NCI-H1105 treated with DMSO at 0.1 percent for 48 hours (cell line): ENCODE measurements at places on chromosomes 7 and 10.

DNA sequence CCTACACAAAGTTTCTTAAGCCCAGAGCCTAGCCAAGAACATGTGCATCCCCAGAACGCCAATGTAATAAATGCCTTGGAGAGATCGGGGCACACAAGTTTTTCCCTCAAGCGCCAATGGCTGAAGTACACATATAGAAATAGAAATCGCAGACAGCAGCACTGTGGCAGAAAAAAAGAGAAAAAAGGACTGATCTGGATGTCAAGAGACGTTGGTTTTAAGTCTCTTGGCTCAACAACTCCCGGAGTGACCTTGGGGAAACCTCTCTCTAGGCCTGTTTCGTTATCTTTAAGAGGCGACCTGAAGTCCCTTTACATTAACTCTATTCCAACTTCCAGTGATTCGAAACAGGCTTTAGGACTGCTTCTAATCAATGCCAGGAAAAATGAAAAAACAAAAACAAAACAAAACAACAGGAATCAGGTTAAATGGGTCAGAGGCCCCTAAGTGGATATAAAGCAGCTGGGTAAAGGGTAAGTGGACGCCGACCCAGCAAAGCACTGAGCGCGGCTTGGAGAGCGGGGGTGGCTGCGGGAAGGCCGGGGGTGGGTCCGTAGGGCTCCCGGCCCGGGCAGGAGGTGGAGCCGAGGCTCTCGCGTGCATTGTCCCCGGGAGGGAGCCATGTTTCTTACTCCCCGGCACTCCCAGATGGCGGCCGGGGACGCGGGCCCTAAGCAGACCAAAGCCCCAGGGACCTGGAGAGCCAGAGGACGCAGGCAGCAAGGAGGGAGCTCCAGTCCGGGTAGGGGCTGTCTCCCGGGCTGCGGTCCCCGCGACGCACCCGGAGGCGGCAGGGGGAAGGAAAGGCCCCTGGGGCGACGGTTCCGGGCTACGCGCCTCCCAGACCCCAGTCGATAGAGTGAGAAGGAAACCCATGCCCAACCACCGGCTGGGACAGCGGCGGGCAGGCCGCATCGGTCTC is 757 bp downstream of the EIF3A start:
- peak; percentile 20 for DNase-seq

- no peak for DNase-seq
These were observed 335.1 kb downstream of the GATA3 start for GRCh38 chr10:8389630-8390029.

GRCh38 chr7:126780993-126781392 is 471.7 kb downstream of the GRM8 start:
- DNase-seq = peak; percentile 29

- no peak for DNase-seq
These were observed 69.2 kb upstream of the EFCAB10 start for GRCh38 chr7:105650382-105650970.

- DNase-seq = no peak
These were observed 660.6 kb downstream of the KCNMA1 start for GRCh38 chr10:76977046-76977445.

DNA sequence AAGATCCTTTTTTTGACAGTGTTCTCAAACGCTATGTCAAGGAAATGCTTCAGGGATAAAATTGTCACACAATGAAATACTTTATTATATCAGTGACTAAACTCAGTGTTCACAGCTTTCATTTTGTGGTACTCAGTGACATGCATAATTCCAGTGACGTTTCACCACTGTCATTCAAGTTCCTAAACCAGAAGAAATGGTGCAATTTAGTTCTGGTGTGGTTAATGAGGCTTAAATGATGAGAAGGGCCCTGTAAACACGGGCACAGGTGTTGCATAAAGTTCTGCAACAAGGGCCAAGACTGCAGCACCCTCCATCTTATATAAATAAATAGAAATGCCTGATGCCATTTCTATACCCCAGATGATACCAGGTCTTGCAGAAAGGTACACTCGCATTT is 1247.1 kb downstream of the GATA3 start:
- no peak for DNase-seq

DNA sequence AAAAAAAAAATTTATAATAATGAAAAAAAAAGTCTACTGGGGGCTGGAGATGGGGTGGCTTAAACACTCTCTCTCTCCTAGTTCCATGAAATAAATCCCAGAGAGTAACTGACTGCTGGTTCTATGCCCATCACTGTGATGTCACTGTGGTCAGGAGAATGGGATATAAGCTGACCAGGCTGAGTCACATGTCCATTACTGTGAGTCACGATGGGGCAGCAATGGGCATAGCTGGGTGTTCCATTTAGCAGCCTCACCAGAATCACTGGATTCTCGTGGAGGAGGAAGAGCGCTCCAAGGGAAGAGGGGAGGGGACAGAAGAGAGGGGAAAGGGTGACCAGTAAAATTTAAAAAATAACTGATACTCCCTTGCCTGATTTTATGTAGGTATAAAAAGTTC is 37.1 kb downstream of the MASTL start:
- DNase-seq = no peak

- no peak for DNase-seq
These were observed 65.2 kb downstream of the PFKFB3 start for GRCh38 chr10:6267941-6268340.

GRCh38 chr7:151249732-151250072 is 1.2 kb upstream of the SMARCD3 start:
- DNase-seq = no peak

- no peak for DNase-seq
These were observed at the start of gene INSYN2A for GRCh38 chr10:127196282-127197153. TSS of gene INSYN2A (minus strand) at chr10:127196591. CDS start at chr10:127176395, 20,196 bp downstream.

DNA sequence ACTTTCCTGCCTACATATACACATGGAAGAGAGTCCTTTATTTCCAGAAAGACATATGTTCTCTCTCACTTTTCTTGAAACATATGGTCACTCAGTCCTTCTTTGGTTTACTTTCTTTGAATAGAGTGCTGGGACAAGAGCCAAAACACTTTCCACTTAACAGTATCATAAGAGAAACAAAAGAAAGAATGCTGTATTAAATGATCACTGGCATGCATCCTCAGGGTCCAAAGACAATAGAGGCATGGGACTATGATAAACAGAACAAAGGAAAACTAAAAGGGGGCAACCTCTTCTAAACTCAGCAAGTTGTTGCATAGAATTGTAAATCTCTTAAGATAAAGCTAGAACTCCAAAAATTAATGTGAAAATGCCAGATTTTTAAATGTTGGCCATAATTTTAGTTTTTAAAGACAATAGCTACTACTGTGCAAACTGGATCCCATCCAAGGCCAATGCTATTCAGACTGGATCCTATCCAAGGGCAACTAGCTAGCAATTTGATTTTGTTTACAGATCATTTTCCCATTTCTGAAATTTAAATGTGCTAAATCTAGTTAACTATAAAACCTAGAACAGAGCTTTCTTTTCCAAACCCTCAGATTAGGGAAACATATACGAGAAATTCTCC is 687.5 kb downstream of the SORCS3 start:
- peak; percentile 90 for DNase-seq

DNA sequence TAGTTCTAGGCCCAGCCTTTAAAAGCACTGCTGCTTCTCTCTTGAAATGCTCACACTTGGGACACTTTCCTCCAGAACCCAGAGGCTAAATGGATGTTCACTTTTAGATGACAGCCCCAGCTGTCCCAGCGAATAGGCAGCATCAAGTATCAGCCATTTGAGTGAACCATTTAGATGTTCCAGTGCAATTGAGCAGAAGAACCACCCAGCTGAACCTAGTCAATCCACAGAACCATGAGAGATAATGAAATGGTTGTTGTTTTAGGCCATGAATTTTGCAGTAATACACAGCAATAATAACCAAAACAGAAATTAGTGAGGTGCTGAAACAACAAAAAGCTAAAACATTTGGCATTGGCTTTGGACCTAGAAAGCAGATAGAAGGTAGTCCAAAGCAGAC is 273.9 kb downstream of the ETV1 start:
- no peak for DNase-seq

DNA sequence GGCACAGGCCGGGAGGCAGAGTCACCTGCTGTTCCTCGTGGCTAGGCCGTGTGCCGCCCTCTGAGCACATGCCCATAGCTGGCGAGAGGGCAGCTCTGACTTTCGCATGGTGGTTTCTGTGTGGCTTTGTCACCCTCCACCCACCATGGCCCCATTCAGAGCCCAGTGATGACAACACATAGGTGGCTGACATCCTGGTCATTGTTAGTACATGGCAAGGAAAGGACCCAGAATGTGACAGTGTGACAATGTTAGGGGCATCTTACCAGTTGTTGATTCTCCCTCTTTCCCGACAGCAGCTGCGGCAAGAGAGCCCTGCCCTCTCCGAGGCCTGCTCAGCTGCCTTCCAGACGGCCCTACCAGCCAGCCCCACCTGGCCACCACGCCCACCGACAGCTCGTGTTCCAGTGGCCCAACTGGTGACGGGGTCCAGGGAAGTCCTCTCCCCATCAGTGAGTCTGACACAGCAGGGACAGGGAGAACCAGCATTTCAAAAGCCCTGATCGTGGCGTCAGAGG is 52.2 kb downstream of the ZNF467 start:
- DNase-seq = no peak

DNA sequence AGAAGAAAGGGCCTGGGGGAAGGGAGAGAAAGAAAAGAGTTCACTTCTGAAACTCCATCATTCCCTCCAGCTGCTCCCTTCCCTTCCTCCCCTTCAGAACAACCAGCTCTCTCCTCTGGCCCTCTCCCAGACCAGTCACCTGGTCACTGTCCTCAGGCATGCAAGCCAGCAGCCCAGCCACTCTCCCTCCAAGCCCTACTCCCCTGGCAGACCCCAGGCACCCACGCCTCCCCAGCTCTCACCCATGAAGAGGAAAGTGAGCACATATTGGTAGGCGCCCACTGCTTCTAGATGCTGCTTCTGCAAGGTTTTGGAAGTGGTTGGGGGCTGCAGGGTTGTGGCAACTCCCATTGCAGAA is 353 bp downstream of the MOGAT3 start:
- DNase-seq = no peak

DNA sequence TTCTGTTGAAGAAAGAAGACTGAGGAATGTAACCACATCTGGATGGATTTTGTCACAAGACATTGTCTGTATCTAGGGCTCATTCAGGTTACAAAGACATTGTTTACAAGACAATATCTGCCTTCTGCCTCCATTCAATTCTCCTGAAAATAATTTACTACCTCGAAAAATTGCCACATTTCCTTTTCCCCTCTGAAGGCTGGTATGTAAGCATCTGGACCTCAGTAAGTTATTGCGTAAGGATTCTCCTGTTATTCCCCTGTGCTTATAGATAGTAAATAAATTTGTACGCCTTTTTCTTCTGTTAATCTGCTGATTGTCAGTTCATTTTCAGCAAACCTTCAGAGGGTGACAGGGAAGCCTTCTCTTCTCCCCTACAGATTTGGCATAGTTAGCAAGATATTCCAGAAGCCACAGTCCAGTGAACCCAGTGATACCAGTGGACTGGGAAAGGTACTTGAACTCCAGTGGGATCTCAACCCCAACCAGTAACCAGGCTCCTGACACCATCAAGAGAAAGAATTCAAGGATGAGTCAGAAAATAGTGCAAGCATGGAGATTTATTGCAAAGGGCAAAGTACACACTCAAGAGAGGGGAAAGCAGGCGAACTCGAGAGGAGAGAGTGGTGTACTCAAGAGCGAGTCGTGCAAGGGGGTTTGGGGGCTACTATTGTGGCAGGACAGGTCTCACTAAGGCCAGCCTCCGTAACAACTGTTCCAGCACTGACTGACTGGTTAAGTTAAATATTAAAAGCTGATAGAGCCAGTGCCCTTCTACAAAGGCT is 706.9 kb upstream of the GHITM start:
- no peak for DNase-seq

DNA sequence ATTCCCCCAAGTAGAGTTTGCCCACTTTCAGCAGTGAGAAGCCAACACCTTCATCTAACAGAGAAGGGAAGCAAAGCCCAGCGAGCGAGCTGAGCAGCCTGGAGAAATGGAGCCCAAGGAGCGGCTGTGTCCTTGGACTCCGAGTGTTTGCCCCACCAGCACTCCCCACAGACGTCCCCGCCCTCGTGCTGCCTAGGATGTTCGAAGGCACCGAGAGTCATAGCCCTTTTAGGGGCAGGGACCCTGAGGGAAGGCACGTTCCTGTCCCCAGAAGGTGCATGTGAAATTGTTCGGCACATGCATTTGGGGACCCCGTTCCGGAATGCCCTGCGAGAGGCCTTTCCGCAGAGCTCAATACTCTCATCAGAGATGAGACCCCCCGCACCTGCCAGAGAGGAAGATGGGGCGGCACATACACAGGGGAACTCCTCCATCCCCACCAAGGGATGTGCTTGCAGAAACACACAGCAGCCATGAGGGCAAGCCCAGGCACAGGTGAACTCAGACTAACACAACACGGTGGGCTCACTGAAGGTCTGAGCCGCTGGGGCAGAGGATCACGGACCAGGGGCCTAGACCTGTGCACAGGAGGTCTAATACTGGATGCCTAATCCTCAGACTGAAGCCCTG is 131.0 kb downstream of the DLG5 start:
- no peak for DNase-seq

- DNase-seq = no peak
These were observed 96.5 kb upstream of the FAM20C start for GRCh38 chr7:95863-96260.

DNA sequence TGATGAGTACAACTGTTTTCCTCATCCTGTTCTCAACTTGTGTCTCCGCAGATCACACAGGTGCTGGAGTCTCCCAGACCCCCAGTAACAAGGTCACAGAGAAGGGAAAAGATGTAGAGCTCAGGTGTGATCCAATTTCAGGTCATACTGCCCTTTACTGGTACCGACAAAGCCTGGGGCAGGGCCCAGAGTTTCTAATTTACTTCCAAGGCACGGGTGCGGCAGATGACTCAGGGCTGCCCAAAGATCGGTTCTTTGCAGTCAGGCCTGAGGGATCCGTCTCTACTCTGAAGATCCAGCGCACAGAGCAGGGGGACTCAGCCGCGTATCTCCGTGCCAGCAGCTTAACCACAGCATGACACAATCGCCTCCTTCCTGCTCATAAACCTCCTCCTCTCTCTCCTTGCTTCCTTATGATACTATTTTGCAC is 126.7 kb upstream of the PRSS58 start:
- no peak for DNase-seq

DNA sequence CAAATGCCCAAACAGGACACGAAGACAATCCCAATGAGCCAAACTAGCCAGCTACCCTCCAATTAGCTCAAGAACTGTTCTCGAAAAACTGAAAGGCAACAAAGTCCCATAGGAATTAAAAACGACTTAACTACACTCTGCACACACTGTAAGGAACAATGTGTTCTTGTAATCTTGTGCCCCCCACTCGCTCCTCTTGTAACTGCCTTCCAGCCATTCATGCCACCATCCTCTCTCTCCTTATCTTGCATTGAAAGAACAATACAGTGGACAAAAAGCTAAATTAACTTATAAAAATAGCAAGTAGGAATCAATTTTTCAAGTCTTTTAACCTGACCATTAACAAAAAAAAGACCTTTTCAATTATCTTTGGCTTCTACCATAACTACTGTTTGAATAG is 2.9 kb downstream of the CYTH3 start:
- DNase-seq = no peak

- no peak for DNase-seq
These were observed 18.1 kb upstream of the DPYSL4 start for GRCh38 chr10:132168571-132169030.
